Activated CD4-positive, alpha-beta T cell treated with anti-CD3 and anti-CD28 coated beads for 1 hour (primary cell): ENCODE measurements at places on chromosomes 11 and 22.

- DNase-seq = no peak
Measured at GRCh38 chr11:37364246-37364839, 766.3 kb upstream of the RAG2 start.

GRCh38 chr11:90438069-90438468 lies 215.2 kb upstream of the CHORDC1 start:
- DNase-seq = no peak

DNA sequence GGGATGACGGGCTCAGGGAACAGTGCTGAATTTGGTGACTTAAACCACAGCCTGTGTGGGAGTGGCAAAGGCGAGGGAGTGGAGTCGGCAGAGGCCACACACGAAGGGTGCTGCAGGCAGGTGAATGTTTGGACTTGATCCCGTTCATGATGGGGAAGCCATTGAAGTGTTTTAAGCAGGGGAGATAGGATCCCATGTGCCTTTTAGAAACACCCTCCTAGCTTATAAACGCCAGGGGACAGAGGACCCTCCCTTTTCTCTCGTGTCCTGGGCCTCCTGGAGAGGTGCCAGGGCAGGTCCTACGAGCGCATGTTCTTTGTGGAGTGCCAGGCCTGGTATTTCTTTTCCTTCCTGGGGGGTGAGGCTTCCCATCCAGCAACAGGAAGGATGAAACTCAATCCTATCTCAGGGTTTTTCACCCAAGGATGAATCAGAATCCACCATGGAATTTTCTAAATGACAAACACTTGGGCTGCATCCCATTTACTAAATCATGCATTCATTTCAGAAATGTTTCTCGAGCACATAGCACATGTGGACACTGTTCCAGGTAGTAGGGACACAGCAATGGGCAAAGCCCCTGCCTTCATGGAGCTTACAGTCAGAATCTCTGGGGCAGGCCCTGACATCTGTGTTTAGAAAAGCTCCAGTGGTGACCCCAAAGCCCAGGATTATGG lies 59.6 kb downstream of the CHRDL2 start:
- DNase-seq = no peak

- no peak for DNase-seq
Measured at GRCh38 chr11:1854132-1854948, 1.5 kb downstream of the LSP1 start.

GRCh38 chr11:2318123-2318522 lies 16.3 kb downstream of the TSPAN32 start:
- no peak for DNase-seq

DNA sequence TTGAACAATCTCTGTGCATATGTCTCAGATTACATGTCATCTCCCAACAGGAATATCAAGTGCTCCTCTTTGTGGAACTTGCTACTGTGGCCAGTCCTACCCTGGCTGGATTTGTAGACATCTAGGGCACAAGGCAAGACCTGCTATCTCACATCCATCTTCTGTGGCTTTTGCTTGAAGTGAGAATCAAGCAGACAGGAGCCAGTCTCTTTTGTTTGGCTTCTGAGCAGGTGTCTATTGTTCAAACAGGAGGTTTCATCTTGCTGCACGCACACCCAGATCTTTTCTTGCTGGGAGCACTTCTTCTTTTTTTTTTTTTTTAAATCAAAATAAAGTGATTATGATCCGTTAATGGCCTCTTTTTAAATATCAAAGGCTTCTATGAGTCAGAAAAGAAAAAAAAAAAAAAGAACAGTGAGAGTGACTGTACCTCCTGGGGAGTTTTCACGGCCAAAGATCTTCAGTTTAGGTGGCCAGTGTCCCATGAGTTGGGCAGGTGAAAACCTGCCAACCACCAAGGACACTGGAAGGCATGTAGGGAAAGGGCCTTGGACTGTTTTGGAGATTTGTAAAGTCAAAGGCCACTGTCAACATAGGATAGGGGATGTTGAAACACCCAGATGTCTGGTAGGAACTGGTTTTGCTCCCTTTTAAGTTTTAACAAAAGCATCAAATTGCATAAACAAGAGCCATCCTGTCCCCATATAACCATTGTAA lies 78.1 kb downstream of the CD44 start:
- no peak for DNase-seq

- no peak for DNase-seq
Measured at GRCh38 chr11:78504181-78504580, 70.5 kb downstream of the NARS2 start.

GRCh38 chr11:62728171-62728988 lies at the start of gene TTC9C:
Gene TTC9C (plus strand): TSS chr11:62728486. CDS start chr11:62728849, 363 bp downstream.
- peak; percentile 70 for DNase-seq

- DNase-seq = no peak
Measured at GRCh38 chr11:48006301-48006992, 26.1 kb downstream of the PTPRJ start.

DNA sequence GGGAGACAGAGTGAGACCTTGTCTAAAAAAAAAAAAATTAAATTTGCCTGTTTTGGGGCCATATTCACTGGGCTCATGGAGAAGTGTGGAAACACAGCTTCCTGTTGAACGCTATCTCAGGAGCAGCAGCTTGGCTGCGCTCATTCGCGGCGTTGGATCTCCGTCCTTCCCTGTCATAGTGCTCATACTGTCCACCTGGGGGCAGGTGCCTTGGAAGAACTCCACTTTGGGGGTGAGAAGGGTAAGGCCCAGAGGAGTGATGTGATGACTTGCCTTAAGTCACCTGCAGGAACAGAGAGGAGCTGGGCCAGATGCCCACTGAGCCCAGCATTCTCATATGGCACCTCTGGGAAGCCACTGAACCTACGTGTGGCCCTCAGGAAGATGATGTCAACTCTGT lies 82.8 kb downstream of the CABIN1 start:
- DNase-seq = no peak

GRCh38 chr11:111206472-111206871 lies 39.1 kb upstream of the POU2AF2 start:
- no peak for DNase-seq

DNA sequence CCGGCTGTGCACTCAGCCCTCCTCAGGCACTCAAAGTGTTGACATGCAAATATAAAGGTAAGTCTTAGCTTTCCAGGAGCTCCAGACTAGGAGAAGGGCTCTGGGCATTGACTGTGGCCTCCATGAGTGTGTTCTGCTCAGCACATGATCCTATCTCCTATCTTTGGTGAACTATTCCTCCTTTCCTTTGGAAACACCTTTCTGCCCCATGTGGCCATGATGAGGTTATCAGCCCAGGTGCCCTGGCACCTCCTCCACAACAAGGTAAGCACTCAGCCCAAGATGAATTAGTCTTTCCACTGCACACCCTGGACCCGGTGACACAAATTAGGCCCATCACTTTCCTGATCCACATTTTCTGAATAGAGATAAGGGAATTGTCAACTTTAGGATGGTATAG lies 37.9 kb upstream of the LMO1 start:
- no peak for DNase-seq

DNA sequence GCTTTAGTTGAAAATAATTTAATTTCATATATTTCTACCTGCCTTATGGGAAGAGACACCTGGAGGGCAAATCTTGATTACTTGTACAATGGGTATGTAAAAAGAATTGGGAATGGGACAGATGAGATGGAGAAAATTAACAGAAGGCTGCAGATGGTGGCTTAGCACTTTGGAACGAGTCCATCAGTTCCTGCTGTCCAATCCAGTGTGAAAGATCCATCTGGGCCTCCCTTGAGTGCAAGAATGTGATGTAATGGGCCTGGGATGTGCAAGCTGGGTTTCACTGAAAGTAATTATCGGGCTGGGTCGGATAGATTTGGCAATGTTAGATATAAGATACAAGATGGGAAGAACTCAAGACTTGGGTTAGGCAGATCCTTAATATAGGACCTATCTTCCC lies 42.0 kb downstream of the CECR2 start:
- DNase-seq = no peak

GRCh38 chr11:121749691-121750090 lies 296.9 kb upstream of the SORL1-AS1 start:
- DNase-seq = no peak

GRCh38 chr22:23903328-23903971 lies 9.3 kb downstream of the MIF start:
- DNase-seq = no peak

- no peak for DNase-seq
Measured at GRCh38 chr11:120130176-120130980, 7.5 kb downstream of the TRIM29 start.

- no peak for DNase-seq
Measured at GRCh38 chr11:34188181-34188580, 82.8 kb downstream of the NAT10 start.

DNA sequence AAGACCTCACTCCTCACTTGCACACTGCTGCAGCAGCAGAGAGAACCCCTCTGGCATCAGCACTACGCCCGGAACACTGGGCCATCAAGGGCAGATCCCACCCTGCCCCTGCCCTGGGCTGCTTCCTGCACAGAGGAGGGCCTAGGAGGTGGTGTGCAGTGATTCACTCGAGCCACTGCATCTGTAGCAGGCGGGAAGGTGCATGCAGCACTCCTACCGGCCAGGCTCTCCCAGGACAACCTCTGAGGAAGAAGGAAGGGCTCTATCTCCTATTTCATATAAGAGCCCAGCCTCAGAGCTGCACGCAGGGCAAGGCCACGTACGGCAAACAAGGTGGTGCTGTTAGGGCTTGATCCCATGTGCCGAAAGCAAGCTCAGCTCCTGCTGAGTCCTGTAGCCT lies 14.2 kb downstream of the RANGAP1 start:
- DNase-seq = no peak

DNA sequence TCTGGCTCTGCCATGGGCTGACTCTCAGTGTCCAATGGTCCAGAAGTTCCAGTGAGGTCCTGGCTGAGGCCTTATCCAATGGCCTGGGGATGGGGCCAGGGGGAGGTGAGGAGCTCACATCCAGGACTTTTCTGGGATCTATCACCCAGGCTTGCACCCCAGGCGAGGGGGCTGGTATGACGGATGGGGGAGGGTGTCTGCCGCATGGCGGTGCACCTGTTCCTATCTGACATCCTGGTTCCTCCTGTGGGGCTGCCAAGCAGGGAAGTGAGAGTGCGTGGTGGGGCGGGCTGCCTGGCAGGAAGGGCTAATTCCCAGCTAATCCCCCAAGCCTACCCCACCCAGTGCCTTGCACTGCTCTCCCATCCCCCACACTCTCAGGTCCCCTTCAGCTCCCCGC lies 102.1 kb downstream of the NECTIN1 start:
- DNase-seq = no peak

DNA sequence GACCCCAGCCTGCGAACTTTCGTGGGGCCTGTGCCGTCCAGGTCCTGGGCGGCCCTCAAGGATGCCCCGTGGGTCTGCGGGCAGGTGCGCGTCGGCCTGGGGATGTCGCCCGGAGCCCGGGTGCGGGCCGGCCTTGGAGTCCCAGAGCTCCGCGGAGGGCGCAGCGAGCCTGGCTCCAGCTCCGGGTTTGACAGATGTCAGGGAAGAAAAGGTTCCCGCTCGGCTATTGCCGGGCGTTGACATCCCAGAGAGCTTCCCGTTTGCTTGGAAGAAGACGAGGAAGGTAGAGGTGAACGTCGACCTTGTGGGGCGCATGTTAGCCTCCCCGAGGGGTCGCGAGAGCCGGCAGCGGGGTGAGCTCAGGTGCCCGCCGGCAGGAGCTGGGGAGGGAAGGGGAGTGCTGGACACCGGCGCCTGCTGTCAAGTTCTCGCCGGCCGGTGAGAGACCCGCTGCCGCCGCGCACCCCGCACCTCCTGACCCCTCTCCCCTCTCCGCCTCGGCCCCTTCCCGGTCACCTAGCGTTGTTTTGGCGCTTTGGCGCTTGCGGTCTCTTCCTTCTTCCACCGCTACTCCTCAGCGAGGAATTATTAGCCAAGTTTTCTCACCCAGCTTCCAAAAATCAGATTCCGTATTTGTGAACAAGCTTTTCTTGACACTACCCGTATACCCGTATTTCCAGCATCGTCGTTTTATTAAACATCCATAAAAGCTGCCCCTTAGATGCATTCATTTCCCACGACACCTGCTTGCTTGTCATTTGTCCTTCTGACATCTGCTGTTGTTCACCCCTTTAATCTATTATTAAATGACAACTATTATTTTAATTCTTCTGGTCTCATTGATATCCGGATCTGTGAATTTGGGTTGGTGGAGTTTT lies 1.3 kb downstream of the BMAL1 start:
- DNase-seq = no peak

DNA sequence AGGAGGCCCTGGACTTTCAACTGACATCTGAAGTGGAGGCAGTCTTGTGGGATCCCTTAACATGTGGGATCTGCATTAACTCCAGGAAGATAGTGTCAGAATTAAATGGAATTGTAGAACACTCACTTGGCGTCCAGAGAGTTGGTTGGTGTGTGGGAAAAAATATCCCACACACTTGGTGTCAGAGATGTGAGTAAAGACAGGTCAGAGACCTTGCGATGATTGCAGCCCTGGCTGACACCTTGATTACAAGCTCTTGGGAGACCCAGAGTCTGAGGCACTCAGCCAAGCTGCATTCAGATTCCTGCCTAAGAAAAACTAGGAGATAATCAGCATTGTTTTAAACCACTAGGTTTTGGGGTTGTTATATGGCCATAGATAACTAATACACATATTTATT lies 7.2 kb upstream of the TPCN2 start:
- no peak for DNase-seq

DNA sequence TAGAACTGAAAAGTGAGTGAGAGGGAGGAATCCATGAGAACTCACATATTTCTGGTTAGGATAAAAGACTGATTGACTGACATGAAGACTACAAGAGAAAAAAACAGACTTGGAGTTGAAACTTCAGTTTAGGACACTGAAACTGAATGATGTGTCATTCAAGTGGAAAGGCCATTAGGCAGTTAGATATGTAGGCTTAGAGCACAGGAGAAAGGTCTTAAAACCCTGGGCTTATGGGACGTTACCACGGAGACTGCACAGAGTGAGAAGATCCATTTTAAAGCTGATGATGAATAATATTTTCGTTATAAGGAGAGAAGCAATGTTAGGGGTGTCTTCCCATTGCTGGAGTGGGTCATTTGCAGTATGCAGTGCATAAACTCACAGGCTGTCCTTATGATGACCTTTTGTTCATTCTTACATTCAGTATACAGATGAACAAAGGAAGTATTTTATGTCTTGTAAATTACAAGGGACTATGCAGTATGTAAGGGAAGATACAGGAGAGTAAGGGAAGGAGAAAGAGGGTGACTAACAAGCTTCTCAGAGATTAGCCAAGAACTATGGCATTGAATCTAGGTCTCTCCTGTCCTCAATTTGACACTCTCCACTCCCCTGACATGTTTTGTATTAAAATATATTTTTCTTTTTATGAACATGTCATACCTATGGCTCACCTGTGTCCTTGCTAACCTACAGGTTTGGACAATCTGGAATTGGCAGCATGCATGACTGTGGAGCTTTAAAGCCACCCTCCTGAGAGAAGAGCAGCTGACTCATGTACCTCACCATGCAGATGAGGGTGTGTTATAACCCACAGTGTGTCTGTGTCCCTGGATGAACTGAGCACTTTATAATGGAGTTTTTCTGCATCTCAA lies 63.7 kb downstream of the MAML2 start:
- no peak for DNase-seq

GRCh38 chr11:124724979-124725718 lies 14.6 kb upstream of the NRGN start:
- DNase-seq = no peak

DNA sequence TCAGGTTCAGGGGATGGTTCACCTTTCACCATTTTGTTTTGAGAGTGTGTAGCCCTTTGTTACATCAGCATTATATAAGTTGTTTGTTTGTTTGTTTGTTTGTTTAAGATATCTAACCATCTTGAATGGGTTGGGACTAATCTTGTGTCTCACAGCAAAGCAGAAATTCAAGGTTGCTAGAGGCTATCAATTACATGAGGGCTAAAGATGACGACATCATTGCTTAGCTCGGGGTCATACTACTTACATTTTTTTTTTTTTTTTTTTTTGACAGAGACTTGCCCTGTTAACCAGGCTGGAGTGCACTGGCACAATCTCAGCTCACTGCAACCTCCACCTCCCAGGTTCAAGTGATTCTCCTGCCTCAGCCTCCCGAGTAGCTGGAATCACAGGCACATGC lies 87.1 kb upstream of the XKR3 start:
- no peak for DNase-seq
